Prostate gland (tissue), 2 donors: ENCODE measurements at places on chromosomes 1 and 21.
A peak's percentile ranks its signal among the peaks of the same experiment; 100 is the strongest.

GRCh38 chr1:99496067-99496466 lies 149.8 kb upstream of the PALMD start:
- no peaks in the 10 kb centered on the region for H3K4me1 ChIP-seq
- no peaks in the 10 kb centered on the region for H3K27me3 ChIP-seq
- H3K27ac ChIP-seq: no peak overlapping the region

GRCh38 chr1:197911111-197911856 lies 5.9 kb upstream of the LHX9 start:
- peaks cover 3% of the 10 kb centered on the region for H3K4me1 ChIP-seq
- no peak overlapping the region for H3K4me3 ChIP-seq
- DNase-seq: no peak
- no peaks in the 10 kb centered on the region for H3K36me3 ChIP-seq
- H3K27ac ChIP-seq: no peak overlapping the region
- peaks cover 52% of the 10 kb centered on the region for H3K27me3 ChIP-seq

GRCh38 chr1:185291652-185292051 lies 25.4 kb downstream of the IVNS1ABP start:
- H3K36me3 ChIP-seq: no peaks in the 10 kb centered on the region
- H3K4me1 ChIP-seq: no peaks in the 10 kb centered on the region
- H3K27me3 ChIP-seq: no peaks in the 10 kb centered on the region
- H3K4me3 ChIP-seq: no peak overlapping the region
- DNase-seq: no peak

DNA sequence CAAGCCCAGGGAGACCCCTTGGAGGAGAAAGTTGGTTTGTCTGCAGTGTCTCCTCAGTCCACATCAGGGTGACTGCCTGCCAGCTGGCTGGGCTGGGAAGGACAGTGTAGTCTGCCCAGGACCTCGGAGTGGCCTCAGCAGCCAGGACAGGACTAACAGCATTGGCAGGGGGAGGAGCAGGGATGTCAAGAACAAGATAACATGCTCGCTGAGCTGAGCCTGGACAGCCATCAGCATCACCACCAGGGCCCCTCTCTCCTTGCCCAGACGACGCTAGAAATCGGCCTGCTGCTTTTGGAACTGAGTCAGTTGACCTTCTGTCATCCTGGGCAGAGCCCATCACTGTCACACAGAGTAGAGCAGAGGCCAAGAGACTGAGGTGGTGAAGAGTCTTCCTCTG lies 83.6 kb upstream of the CNTN2 start:
- no peaks in the 10 kb centered on the region for H3K27me3 ChIP-seq
- H3K36me3 ChIP-seq: no peaks in the 10 kb centered on the region
- no peak overlapping the region for H3K27ac ChIP-seq
- H3K4me3 ChIP-seq: no peak overlapping the region

GRCh38 chr1:15963363-15963967 lies 12.4 kb downstream of the ZBTB17 start:
- no peaks in the 10 kb centered on the region for H3K4me1 ChIP-seq
- no peak overlapping the region for H3K4me3 ChIP-seq
- H3K36me3 ChIP-seq: no peaks in the 10 kb centered on the region
- no peak overlapping the region for H3K27ac ChIP-seq
- no peaks in the 10 kb centered on the region for H3K27me3 ChIP-seq
- no peak for DNase-seq

- no peak for DNase-seq
- H3K4me1 ChIP-seq: no peaks in the 10 kb centered on the region
- no peaks in the 10 kb centered on the region for H3K36me3 ChIP-seq
- H3K4me3 ChIP-seq: no peak overlapping the region
- no peak overlapping the region for H3K27ac ChIP-seq
- no peaks in the 10 kb centered on the region for H3K27me3 ChIP-seq
These were observed 621.0 kb upstream of the NCAM2 start for GRCh38 chr21:20377250-20377649.

DNA sequence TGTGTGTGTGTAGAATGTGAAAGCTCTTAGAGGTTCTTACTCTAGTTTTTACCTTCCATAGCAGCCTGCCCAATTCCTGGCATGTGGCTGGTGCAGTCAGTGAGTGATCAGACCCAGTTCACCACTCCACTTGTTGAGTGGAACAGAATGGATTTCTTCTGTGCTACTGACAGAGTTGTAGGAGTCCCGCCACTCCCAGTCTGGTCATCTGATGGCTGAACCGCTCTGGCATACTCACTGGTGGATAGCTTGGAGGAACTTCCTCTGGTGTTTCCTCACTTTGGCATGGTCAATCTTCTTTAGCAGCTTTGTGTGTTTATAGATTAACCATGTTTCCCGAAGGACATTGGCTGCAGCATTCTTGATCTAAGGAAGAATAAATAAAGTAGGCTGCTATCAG lies 106.7 kb upstream of the ADAR start:
- H3K27ac ChIP-seq: no peak overlapping the region
- H3K4me3 ChIP-seq: no peak overlapping the region
- no peaks in the 10 kb centered on the region for H3K4me1 ChIP-seq
- H3K36me3 ChIP-seq: no peaks in the 10 kb centered on the region

DNA sequence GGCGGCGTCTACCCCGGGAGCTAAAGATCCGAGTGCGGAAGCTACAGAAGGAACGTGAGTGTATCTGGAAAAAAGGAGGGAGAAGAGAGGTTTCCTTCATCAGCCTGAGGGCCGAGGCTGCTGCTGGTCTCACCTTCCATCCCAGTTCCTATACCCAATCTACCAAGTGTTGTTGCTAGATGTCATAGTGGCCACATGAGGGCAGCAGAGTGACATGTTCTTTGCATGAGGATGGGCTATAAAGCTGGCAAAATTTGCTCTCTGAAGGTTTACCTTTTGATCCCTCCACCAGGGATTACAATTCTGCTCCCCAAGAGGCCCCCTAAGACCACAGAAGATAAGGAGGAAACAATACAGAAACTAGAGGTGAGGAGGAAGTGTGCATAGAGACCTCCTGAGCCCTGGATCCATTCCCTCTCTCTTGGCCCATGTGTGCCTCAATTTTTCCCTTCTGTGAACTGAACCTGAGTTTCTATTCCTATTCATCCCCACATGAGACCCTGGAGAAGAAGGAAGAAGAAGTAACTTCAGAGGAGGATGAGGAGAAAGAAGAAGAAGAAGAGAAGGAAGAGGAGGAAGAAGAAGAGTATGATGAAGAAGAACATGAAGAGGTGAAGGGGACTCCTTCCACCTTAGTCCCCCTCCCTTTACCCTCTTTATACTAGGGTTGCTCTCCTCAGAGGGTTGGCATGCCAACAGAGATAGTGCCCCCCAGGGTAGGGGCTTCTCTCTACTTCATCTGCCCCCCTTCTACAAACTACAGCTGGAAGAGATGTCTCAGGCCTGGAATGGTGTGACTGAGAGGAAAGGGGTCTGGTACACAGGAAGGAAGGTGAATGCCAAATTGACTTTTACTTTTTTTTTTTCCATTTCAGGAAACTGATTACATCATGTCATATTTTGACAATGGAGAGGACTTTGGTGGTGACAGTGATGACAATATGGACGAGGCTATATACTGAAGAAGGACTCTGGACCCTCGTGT lies 13.3 kb downstream of the POLR3GL start:
- no peak overlapping the region for H3K4me3 ChIP-seq
- DNase-seq: peak; percentile 87
- H3K4me1 ChIP-seq: peaks cover 17% of the 10 kb centered on the region
- H3K27me3 ChIP-seq: no peaks in the 10 kb centered on the region

DNA sequence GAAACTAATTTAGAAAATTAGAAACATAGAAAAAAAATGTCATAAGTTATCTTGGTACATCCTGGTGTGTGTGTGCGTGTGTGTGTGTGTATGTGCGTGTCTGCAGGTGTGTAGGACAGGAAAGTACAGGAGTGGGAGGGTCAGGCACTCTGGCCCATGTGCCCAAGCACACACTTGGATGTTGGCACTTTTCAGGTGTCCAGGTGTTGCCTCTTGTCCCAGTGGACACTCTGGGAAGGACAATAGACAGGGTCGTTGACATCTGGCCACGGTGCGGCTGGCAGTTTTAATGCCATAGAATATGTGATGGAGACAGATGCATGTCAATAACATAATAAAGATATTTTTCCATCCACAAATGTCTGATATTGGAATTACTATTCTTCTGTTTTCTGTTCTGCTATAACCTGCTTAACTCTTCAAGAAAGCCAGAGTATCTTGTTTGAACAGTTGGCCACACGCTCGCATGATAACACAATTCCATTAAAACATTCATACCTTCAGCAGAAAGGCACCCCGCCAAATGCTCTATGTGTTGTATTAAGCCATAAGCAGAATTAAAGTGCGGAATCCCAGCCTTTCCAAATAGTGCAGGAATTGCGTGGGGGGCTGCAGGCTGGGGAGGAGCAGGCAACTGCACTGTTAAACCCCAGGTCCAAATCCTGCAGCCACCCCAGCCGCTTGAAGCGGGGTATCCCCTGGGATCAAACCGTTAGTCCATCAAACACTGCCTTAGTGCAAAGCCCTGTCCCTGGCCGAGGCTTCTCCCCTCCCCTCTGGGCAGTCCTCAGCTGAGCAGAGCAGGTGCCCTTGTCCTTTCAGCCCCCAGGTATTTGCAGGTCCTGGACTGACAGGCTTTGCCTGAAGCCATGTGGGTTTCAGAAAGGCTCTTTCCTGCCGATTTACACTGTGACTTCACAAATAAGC lies 390.0 kb downstream of the CAMTA1 start:
- H3K4me1 ChIP-seq: no peaks in the 10 kb centered on the region
- no peaks in the 10 kb centered on the region for H3K36me3 ChIP-seq
- no peak overlapping the region for H3K27ac ChIP-seq

DNA sequence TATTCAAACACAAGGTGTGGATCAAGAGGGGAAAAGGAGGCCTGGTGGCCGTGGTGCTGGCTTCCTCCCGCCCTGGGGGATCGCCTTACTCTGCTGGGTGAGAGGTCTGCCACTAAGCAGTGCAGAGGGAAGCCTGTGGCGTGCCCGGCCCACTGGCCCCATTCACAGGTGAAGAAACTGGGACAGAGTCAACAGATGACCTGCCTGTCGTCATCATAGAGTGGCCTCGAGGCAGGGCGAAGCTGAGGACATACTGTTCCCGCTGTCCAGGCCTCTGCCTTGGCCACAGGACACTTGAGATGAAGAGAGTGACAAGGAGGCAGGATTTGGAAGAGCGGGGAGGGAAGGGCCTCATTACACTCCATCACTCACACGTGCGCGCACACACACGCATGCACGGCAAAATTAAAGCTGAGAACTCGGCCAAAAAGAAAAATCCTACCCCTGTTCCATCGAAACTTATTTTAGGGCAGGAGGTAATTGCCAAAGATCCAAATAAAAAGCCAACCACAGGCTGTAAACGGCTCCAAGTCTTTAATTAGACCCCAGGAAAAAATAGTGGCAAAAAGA lies 50.5 kb downstream of the CASZ1 start:
- H3K27me3 ChIP-seq: no peaks in the 10 kb centered on the region
- peak; percentile 38 for DNase-seq
- H3K27ac ChIP-seq: peak overlapping the region; percentile 45
- H3K36me3 ChIP-seq: no peaks in the 10 kb centered on the region
- no peaks in the 10 kb centered on the region for H3K4me1 ChIP-seq

GRCh38 chr1:187817782-187818181 lies 989.0 kb downstream of the PLA2G4A start:
- H3K4me1 ChIP-seq: no peaks in the 10 kb centered on the region
- no peak for DNase-seq
- H3K36me3 ChIP-seq: no peaks in the 10 kb centered on the region
- H3K27me3 ChIP-seq: no peaks in the 10 kb centered on the region
- H3K27ac ChIP-seq: no peak overlapping the region

DNA sequence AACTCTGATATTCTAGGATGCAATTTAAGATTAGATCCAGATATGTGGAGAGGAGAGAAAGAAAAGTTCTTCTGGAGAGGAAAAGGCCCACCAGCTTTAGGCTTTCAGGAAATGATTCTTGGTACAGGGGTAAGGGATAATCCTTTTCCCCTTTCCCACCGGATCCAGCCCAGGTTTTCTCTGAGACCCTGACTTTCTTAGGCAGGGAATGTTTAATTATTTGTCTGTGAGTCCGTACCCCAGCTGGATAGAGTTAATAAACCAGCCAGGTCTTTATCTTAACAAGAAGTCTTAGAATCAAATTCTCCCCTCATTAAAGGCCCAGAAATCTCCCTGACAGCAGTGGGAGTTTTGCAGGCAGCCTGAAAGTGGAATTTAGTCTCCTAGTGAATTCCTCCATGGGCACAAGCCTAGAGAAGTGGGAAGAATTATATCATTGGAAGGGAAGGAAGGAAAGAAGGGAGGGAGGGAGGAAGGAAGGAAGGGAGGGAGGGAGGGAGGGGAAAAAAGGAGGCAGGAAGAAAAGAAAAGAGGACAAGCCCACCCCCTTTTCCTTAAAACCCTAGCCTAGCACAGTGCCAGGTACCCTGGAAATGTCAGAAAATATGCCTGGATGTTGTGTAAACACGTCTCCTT lies 189.0 kb downstream of the PLPP3 start:
- H3K4me1 ChIP-seq: no peaks in the 10 kb centered on the region
- no peaks in the 10 kb centered on the region for H3K36me3 ChIP-seq

DNA sequence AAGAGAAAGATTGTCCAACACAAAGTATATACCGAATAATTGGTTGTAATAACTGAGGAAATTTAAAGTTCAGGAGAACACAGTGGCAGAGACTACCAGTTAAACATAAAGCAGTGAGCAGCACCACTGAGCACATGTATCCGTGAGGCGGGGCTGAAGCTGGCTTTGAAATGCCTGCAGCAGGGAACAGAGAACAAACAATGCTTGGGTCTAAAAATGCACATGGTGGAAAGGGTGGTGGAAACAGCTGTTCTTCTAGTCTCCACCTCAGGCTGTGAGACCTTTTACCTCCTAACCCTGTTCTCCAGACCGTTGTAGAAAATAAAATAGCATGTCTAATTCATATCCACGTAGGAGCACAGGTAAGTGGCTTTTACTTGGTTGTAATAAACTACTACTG lies 7.7 kb upstream of the GNG4 start:
- DNase-seq: no peak
- H3K27ac ChIP-seq: no peak overlapping the region
- H3K4me3 ChIP-seq: no peak overlapping the region
- no peaks in the 10 kb centered on the region for H3K27me3 ChIP-seq

DNA sequence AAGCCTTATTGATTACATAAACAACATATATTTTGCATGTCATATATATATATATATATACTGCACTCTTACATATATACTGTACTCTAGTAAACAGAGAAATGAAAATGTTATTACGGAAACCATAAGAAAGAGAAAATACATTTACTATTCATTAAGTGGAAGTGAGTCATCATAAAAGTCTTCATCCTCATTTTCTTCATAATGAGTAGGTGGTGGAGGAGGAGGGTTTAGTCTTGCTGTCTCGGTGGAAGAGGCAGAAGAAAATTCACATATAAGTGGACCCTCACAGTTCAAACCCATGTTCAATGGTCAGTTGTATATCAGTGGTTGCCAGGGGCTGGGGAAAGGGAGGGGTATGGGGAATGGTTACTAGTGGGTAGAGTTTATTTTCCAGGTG lies 8.0 kb upstream of the IFNLR1 start:
- H3K27ac ChIP-seq: no peak overlapping the region
- no peaks in the 10 kb centered on the region for H3K4me1 ChIP-seq

GRCh38 chr1:14486401-14487201 lies 111.9 kb upstream of the KAZN start:
- H3K36me3 ChIP-seq: no peaks in the 10 kb centered on the region
- H3K4me3 ChIP-seq: no peak overlapping the region
- DNase-seq: no peak
- H3K27ac ChIP-seq: no peak overlapping the region
